ENCODE measurements at places on chromosomes 5 and 9.

DNA sequence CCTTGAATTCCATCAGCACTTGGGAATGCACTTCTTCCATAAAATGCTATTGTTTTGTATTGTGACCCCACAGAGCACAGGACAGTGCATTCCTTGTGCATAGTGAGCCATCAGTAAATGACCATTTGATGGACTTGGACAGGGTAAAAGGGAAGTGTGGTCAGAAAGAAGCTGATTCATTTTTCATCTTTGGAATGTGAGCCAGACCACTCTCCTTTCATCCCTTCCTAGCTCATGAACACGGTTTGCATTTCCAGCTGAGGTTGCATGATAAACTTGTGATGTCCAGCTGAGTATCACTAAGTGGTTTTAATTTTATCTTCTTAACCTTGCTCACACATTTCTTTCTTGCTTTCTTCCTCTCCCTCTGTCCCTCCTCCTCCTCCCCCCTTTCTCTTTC, 101.3 kb downstream of the NUDT12 start:
- H3K27me3 ChIP-seq = no peaks in the 10 kb centered on the region
- H3K36me3 ChIP-seq = no peaks in the 10 kb centered on the region
- peaks cover 5% of the 10 kb centered on the region for H3K4me1 ChIP-seq
- no peak overlapping the region for H3K4me3 ChIP-seq

DNA sequence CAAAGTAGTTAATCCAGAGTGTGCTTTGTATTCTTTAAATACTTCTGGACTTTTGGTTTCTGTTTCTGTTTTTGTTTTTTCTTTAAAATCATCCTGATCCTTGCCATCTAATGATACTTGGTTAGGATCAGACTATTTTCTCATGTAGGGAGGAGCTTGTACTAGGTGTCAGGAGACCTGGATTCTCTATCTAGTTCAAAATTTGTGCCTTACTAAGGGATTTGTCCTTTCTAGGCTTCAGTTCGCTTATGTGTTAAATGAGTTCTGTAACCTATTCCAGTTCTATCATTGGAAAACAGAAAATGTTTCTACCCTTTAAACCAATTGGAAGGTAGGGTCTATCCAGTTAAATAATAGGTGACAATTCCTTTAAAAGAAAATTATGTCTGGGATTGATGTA, 3.3 kb upstream of the MEF2C start:
- H3K4me1 ChIP-seq = peaks cover 38% of the 10 kb centered on the region
- H3K27me3 ChIP-seq = no peaks in the 10 kb centered on the region
- peak overlapping the region; percentile 95 for H3K27ac ChIP-seq
- H3K4me3 ChIP-seq = peak overlapping the region; percentile 49
- H3K36me3 ChIP-seq = no peaks in the 10 kb centered on the region

DNA sequence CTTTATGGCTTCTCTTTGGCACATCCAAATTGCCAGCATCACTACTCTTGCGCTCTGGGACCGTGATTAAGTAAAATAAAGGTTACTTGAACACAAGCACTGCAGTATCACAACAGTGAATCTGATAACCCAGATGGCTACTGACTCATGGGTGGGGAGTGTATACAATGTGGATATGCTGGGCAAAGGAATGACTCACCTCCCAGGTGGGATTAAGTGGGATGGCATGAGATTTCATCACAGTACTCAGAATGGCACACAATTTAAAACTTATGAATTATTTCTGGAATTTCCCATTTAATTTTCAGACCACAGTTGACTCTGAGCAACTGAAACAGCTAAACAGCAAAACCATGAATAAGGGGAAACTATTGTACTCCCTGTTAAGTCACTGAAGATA, 4.3 kb downstream of the GFM2 start:
- no peaks in the 10 kb centered on the region for H3K4me1 ChIP-seq
- H3K27ac ChIP-seq = no peak overlapping the region
- H3K36me3 ChIP-seq = peaks cover 12% of the 10 kb centered on the region
- no peak overlapping the region for H3K4me3 ChIP-seq

GRCh38 chr5:158344376-158344775, 485.4 kb upstream of the CLINT1 start:
- H3K27ac ChIP-seq = no peak overlapping the region
- no peaks in the 10 kb centered on the region for H3K27me3 ChIP-seq
- no peak overlapping the region for H3K4me3 ChIP-seq
- no peaks in the 10 kb centered on the region for H3K36me3 ChIP-seq

- H3K36me3 ChIP-seq = no peaks in the 10 kb centered on the region
- H3K4me3 ChIP-seq = no peak overlapping the region
- no peak for DNase-seq
- no peaks in the 10 kb centered on the region for H3K27me3 ChIP-seq
These were observed 227.4 kb downstream of the DENND1A start for GRCh38 chr9:123702483-123702882.

- H3K27ac ChIP-seq = no peak overlapping the region
- peaks cover 34% of the 10 kb centered on the region for H3K4me1 ChIP-seq
- H3K27me3 ChIP-seq = no peaks in the 10 kb centered on the region
These were observed 57.5 kb downstream of the SIL1 start for GRCh38 chr5:139140591-139141071.

- H3K4me1 ChIP-seq = no peaks in the 10 kb centered on the region
- no peak overlapping the region for H3K4me3 ChIP-seq
These were observed 23.9 kb upstream of the MYOT start for GRCh38 chr5:137843676-137844299.

DNA sequence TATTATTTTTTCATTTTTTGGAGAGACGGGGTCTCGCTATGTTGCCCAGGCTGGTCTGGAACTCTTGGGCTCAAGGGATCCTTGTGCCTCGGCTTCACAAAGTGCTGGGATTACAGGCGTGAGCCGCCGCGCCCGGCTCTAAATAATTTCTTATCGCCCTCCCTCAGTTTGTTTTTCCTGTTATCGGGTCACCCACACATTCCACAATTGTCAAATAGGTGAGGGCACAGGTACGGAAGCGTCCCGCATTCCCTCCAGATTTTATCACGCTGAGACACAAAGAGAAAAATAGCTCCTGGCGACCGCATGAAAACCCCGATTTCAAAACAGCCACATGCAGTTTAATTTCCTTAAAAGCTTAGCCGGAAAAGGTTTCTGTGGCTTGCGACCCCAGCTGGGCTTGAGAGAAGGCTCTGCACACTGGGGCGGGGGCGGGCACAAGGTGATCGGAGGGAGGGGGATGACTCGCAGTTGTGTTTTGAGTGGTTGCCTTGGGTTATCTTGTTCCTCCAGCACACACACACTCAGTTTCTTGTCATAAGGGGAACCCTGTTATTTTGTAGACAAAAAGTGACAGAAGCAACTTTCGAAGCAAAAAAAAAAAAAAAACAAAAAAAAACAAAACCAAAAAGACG, 717 bp upstream of the IQGAP2 start:
- DNase-seq = peak; percentile 100
- peak overlapping the region; percentile 70 for H3K4me3 ChIP-seq
- H3K27me3 ChIP-seq = no peaks in the 10 kb centered on the region
- peaks cover 37% of the 10 kb centered on the region for H3K4me1 ChIP-seq
- H3K36me3 ChIP-seq = no peaks in the 10 kb centered on the region

DNA sequence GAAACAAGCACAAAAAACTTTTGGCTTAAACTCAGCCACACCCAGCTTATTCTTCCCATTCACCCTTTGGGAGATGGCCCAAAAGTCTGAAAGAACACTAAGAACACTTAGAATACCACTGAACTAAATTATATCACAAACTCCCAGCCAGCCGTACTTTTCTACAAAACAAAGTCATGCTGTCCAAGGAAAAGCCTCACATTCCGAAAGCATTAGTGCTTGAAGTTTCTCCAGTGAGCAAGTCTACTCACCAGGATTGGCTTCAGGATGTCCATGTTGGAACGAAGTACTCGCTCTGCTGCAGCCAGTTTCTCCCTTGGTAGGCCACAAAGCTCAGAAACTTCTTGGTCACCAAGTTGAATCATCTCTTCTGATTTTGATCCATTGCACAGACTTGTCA, 69.7 kb downstream of the ABCA1 start:
- no peak overlapping the region for H3K27ac ChIP-seq
- H3K36me3 ChIP-seq = peaks cover 3% of the 10 kb centered on the region
- DNase-seq = no peak
- H3K27me3 ChIP-seq = no peaks in the 10 kb centered on the region
- H3K4me1 ChIP-seq = peaks cover 39% of the 10 kb centered on the region

DNA sequence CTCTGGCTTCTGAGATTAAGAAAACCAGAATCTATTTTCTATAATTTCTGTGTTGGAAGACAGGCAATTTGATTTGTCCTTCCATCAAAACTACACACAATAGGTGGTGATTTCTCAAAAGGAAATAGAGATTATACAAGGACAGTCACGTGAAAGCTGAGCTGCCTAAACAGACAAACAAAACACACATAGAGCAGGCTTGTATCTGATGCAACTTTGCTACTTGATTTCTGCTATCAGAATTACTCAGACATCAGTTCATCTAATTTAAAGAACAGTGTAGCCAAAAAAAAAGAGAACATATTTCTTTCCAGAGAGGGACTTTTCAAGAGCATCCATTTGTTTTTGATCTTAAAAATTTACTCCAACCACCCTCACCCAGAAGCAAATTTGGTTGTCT, 2128.3 kb upstream of the C9orf72 start:
- H3K36me3 ChIP-seq = no peaks in the 10 kb centered on the region
- H3K4me3 ChIP-seq = no peak overlapping the region
- no peak overlapping the region for H3K27ac ChIP-seq
- DNase-seq = no peak
- no peaks in the 10 kb centered on the region for H3K4me1 ChIP-seq
- no peaks in the 10 kb centered on the region for H3K27me3 ChIP-seq

DNA sequence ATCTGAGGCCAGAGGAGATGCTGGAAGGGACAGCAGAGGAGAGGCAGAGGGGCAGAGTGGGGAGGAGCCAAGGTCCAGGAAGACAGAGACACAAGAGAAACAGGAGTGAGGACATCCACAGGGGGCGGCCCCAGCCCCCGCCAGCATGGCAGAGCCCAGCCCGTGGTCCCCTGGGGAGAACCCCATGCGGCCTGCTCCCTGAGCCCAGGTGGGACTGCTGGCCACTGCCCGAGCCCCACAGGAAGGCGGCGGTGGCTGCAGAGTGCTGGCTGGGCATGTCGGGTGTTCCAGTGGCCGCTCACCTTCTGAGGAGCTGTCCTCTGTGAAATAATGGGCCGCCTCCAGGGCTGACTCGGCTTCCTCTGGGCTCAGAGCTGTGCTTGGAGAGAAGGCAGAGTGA, 8.9 kb upstream of the MRNIP start:
- H3K27me3 ChIP-seq = no peaks in the 10 kb centered on the region
- H3K27ac ChIP-seq = no peak overlapping the region
- H3K4me3 ChIP-seq = no peak overlapping the region
- DNase-seq = no peak
- H3K36me3 ChIP-seq = peaks cover 90% of the 10 kb centered on the region

- peaks cover 1% of the 10 kb centered on the region for H3K27me3 ChIP-seq
- DNase-seq = peak; percentile 29
- no peak overlapping the region for H3K4me3 ChIP-seq
- no peaks in the 10 kb centered on the region for H3K4me1 ChIP-seq
- no peak overlapping the region for H3K27ac ChIP-seq
- no peaks in the 10 kb centered on the region for H3K36me3 ChIP-seq
These were observed 178.8 kb downstream of the SPOCK1 start for GRCh38 chr5:137320056-137321045.

DNA sequence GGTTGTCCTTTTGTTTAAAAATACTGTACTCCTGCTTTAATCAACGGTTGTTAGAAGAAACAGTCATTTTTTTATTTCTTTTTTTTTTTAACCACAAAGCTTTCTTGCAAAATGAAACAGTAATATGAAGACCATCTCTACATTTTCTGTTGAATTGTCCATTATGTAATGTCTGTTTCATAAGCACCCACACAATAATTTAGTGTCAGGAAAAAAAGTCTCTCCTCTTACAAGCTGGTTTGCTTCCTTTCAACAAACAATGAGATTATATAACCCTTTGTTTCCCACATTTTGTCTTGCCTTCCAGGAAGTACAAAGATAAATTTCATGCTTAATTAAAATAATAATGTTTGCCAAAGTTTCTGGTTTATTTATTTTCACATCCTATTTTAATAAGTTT, 16.7 kb downstream of the CTNNAL1 start:
- H3K27ac ChIP-seq = no peak overlapping the region
- H3K36me3 ChIP-seq = no peaks in the 10 kb centered on the region
- no peak overlapping the region for H3K4me3 ChIP-seq

- H3K27ac ChIP-seq = no peak overlapping the region
- no peak for DNase-seq
- H3K36me3 ChIP-seq = peaks cover 27% of the 10 kb centered on the region
- H3K4me1 ChIP-seq = peaks cover 21% of the 10 kb centered on the region
- H3K4me3 ChIP-seq = no peak overlapping the region
These were observed 1.4 kb upstream of the CAMSAP1 start for GRCh38 chr9:135908754-135909204.

- no peaks in the 10 kb centered on the region for H3K27me3 ChIP-seq
- H3K36me3 ChIP-seq = no peaks in the 10 kb centered on the region
- H3K4me1 ChIP-seq = no peaks in the 10 kb centered on the region
- DNase-seq = no peak
These were observed 30.0 kb downstream of the CARD6 start for GRCh38 chr5:40871177-40871576.

DNA sequence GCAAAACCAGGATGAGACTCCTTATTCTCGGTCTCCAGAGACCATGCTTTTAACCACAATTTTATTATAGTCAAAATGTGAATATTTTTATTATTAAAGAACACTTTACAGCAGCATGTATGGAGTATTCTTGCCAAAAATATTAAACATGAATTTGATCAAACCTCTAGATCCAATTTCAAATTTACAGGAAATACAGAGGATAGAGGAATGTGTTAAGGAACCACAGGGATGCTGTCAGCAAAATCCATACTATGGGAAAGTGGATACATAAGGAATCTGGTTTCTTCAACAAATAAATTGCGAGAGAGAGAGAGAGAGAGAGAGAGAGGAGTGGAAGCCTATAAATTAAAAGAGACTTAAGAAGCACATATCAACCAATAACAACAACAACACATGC, 348.2 kb upstream of the NUDT12 start:
- DNase-seq = no peak
- H3K36me3 ChIP-seq = no peaks in the 10 kb centered on the region
- H3K4me1 ChIP-seq = no peaks in the 10 kb centered on the region
- H3K4me3 ChIP-seq = no peak overlapping the region
- no peaks in the 10 kb centered on the region for H3K27me3 ChIP-seq
- H3K27ac ChIP-seq = no peak overlapping the region

DNA sequence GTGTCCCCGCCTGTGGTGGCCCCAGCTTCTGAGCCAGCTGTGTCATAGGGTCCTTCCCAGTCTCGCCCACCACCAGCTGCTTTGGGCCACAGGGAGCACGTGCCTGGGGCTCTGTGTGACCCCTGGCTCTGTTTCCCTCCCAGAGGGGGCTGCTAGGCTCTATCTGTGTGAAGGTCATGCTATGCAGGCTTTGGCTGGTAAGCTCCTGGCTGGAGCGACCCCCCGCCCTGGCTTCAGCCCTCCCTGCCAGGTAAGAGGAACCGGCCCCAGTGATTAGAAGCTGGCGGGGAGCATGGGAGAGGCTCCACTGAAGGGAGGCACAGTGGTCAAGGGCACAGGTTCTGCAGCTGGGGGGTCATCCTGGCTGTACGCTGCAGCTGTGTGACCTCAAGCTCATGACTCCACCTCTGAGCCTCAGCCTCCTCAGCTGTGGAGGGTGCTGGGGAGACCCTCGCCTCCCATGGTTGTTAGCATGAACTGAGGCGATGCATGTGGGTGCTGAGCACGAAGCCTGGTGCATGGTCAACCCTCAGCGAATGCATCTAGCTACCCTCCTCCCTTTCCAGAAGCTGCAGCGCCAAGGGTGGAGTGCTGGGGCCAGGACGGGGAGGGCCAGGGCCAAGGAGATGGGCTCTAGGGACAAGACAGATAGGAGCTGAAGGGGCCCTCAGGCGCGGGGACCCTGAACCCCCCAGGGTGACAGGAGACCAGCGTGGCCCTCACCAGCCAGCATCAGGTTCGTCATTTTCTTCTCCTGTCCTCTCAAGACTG, 163.8 kb upstream of the MVB12B start:
- H3K27ac ChIP-seq = no peak overlapping the region
- H3K27me3 ChIP-seq = no peaks in the 10 kb centered on the region
- H3K36me3 ChIP-seq = no peaks in the 10 kb centered on the region

Data from common myeloid progenitor, CD34-positive (primary cell).